Stimulated activated memory B cell treated with anti-CD40 and anti-IgM and Interleukin-4, amounts not matched to agents 10 μg/mL and 1 μg/mL and 100 μg/mL, for 72 hours (primary cell): ENCODE measurements at places on chromosomes 16 and 17.

GRCh38 chr16:11370084-11370931, 25.0 kb downstream of the RMI2 start:
- H3K4me3 ChIP-seq, result peak overlapping the region; percentile 62

- no peak for ATAC-seq
- H3K36me3 ChIP-seq, result peaks cover 7% of the 10 kb centered on the region
- no peak overlapping the region for H3K27ac ChIP-seq
- no peak overlapping the region for H3K4me3 ChIP-seq
- peaks cover 18% of the 10 kb centered on the region for H3K4me1 ChIP-seq
Observed at GRCh38 chr17:39194089-39194984, 3.1 kb downstream of the CACNB1 start.

DNA sequence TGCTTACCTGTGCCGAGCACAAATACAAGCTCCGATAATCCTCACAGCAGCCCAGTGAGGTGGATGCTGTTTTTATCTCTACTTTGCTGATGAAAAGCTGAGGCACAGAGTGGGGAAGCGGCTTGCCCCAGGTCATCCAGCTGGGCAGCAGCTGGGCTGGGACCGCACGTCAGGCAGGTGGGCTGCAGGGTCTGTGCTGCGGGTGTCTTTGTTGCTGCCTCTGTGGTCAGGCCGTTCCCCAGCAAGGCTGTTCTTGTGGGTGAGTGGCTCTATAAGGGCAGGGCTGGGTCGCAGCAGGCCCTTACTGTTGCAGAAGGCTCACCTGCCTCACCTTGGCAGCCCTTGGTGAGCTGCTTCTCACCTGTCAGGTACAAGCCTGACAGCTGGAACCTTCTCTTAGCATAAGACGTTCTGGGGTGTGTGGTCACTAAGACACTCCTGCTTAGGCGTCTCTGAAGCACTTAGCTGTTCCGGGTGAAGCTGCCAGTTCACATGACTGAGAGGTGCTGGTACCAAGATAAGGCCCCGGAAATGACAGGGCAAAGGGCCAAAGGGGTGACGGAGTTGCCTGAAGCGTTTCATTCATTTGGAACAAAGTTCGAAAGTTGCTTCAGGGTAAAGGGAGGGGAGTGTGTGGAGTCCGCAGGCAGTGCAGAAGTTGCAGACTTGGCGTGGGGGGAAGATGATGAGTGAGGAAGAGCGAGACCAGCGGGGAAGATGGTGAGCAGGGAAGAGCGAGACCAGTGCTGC, 17.4 kb downstream of the IRF8 start:
- H3K4me3 ChIP-seq, result peak overlapping the region; percentile 53
- no peaks in the 10 kb centered on the region for H3K27me3 ChIP-seq
- peak overlapping the region; percentile 94 for H3K27ac ChIP-seq
- ATAC-seq, result no peak

- no peaks in the 10 kb centered on the region for H3K27me3 ChIP-seq
- peak overlapping the region; percentile 85 for H3K27ac ChIP-seq
- ATAC-seq, result no peak
- peak overlapping the region; percentile 86 for H3K4me3 ChIP-seq
Observed at GRCh38 chr17:74873874-74874614, 1.2 kb upstream of the FDXR start.

DNA sequence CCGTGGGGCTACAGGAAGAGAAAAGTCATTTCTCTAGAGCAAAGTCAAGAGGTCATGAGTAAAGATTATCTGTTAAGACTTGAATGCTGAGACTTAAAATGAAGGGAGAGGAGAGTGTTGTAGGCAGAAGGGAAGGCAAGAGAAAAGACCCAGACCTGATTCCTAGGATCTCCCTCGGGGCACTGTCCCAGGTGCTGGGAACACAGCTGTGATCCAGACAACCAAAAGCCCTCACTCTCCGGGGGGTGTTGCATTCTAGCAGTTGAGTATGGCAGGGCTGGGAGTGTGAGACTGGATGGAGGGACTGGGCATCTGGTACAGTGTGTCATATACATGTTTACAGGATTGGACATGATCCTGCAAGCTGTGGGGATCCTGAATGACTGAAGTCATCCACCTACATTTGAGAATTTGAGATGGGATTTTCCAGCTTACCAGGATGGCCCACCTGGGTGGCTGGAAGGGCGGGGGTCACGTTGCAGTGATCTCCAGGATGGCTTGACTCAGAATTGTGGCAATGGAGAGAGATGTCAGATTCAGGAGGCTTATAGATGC, 29.1 kb downstream of the ARSG start:
- no peak overlapping the region for H3K4me3 ChIP-seq
- peaks cover 11% of the 10 kb centered on the region for H3K36me3 ChIP-seq
- ATAC-seq, result no peak
- no peaks in the 10 kb centered on the region for H3K27me3 ChIP-seq

DNA sequence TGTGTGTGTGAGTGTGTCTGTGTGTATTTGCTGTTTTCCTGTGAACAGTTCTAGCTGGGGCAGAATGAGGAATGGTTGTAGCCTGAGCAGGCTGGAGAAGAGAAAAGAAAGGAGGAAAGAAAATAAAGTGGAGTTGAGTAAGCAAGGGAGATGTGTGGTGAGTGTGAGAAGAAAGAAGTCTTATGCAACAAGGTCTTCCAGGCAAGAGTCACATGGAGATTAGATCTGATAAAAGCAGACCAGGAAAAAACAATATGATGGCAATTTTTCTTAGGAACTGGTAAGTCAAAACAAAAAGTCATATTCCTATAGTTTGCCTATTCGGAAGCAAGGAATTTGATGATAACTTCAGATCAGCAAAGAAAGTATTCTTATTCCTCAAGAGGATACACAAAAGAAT, 125.0 kb downstream of the HS3ST3A1 start:
- H3K36me3 ChIP-seq, result no peaks in the 10 kb centered on the region
- H3K27ac ChIP-seq, result no peak overlapping the region
- no peak overlapping the region for H3K4me3 ChIP-seq
- ATAC-seq, result no peak
- no peaks in the 10 kb centered on the region for H3K4me1 ChIP-seq

DNA sequence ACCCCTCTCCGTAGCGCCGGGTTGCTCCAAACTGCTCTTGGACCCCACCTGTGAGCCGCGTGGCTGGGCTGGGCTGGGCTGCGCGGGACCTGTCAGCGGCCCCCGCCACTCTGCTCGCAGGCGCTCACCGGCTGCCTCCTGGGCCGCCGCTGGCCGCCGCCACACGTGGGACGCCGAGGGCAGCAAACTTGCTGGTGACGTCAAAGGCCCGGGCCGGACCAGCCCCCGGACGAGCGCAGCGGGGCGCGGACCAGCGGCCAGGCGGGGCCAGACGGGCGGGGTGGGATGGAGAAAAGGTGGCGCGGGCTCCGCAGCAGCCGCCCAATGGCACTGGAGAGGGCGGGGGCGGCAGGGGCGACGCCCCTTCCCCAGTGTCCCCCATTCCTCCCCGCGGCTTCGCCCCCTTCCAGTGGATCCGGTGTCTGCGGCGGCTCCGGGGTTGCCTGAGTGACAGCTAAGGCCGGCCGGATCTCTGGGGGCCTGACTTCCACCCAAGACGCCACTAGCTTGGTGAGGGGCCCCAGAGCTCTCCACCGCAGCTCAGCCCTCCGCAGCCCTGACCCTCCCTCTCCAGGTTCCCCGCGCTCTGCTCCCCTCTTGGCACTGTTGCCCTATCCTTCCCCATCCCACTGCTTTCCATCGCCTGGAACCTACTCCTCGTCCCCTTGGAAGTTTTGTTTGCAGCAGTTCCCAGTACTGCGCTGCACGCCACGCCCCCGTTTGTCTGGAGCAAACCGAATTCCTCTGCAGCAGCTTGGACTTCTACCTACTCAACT, at the start of gene HS3ST3A1:
TSS of gene HS3ST3A1 (minus strand) at position 154 of the 776 bp plus-strand sequence. CDS start 800 bp downstream, outside the sequence.
- peak within 1 kb of the TSS; percentile 47 for H3K4me3 ChIP-seq
- ATAC-seq, result peak; percentile 27
- no peak within 1 kb of the TSS for H3K27ac ChIP-seq
- peaks cover 11% of the 10 kb centered on the region for H3K4me1 ChIP-seq
- H3K36me3 ChIP-seq, result no peaks in the 10 kb centered on the region
- peaks cover 69% of the 10 kb centered on the region for H3K27me3 ChIP-seq

DNA sequence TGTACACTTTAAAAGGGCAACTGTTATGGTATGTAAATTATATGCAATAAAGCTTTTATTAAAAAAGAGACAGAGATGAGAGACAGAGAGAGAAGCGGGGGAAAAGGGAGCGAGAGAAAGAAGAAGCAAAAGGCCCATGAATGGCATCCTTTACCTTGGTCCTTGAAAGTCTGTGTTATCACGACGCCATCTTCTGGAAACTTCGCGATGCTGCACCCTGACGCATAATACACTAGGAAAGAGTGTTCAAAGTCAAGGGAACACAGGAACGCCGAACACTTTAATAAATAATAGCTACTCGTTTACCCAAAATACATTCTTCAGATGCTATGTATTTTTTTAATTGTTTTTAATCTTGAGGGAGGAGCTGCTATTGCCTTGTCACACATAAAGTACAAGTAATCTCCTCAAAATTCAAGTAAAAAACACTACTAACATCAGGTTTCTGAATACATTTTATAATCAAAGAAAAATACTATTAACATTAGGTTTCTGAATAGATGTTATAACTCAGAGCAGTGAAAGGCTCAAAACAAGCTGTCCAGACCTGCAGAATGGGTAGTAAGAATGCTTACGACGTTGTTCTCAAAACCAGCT, 23.0 kb upstream of the SLC38A8 start:
- H3K4me3 ChIP-seq, result no peak overlapping the region
- H3K36me3 ChIP-seq, result peaks cover 57% of the 10 kb centered on the region
- no peak overlapping the region for H3K27ac ChIP-seq
- H3K4me1 ChIP-seq, result peaks cover 12% of the 10 kb centered on the region
- no peak for ATAC-seq

GRCh38 chr16:5228369-5228768, 130.8 kb upstream of the EEF2KMT start:
- H3K4me1 ChIP-seq, result no peaks in the 10 kb centered on the region
- no peak for ATAC-seq
- H3K27me3 ChIP-seq, result peaks cover 50% of the 10 kb centered on the region
- H3K36me3 ChIP-seq, result no peaks in the 10 kb centered on the region

- H3K27ac ChIP-seq, result no peak overlapping the region
- no peaks in the 10 kb centered on the region for H3K27me3 ChIP-seq
- no peak overlapping the region for H3K4me3 ChIP-seq
- H3K4me1 ChIP-seq, result peaks cover 15% of the 10 kb centered on the region
- ATAC-seq, result no peak
Observed at GRCh38 chr17:40283662-40284061, 4.0 kb upstream of the CDC6 start.

DNA sequence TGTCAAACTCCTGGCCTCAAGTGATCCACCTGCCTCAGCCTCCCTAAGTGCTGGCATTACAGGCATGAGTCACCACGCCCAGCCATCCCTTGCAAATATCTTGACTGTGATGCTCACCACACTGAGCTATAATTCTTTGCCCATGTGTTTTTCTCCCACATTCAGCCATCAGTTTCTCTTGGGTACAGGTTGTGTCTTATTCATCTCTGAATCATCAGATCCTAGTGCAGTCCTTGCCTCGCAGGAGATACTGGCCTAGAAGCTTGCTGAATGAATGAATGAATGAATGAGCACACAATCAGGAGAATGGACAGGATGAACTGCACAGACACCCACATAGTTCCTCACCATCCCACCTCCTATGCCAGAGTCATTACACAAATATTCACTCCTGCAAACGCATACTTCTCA, 24.4 kb upstream of the ETV4 start:
- H3K27me3 ChIP-seq, result peaks cover 8% of the 10 kb centered on the region
- no peak for ATAC-seq
- H3K4me1 ChIP-seq, result no peaks in the 10 kb centered on the region
- no peaks in the 10 kb centered on the region for H3K36me3 ChIP-seq

DNA sequence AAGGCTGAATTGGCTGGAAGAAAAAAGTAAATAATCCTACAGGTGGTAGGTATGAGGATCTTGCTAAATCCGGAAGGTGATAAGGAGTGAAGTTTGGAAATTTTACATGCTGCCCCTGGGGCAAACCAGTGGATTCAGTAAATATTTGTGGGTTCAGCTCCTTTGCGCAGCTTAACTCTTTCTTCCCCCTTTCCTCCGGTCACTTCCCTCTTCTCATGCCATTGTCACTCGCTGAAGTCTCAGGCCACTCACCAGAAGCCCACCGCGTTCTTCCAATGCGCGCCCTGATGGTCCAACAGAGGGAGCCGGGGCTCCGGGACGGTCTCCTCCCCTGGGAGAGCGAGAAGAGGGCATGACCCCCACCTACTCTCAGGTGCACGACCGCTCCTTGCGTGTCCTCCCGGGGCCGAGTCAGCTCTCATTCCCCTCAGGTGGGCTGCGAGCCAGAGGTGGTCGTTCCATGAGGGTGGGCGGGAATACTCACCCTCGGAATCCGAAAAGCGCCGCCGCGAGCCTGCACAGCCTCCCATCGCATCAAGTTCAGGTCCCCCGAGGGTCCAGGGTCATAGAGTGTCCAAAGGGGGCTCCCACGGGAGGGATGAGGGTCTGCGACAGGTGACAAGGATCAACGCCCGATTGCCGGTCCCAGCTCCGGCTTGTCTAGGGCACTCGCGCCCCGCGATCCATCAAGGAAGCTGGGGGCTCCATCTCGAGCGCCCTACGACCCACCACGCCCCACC, 474 bp downstream of the CLN3 start:
- peaks cover 55% of the 10 kb centered on the region for H3K4me1 ChIP-seq
- ATAC-seq, result no peak
- peak overlapping the region; percentile 98 for H3K4me3 ChIP-seq
- H3K36me3 ChIP-seq, result peaks cover 28% of the 10 kb centered on the region
- peak overlapping the region; percentile 100 for H3K27ac ChIP-seq
- no peaks in the 10 kb centered on the region for H3K27me3 ChIP-seq
